ENCODE measurements at places on chromosomes 2 and 18.

GRCh38 chr2:239590995-239591915, 190.4 kb upstream of the HDAC4 start:
- no peaks in the 10 kb centered on the region for H3K36me3 ChIP-seq
- H3K27ac ChIP-seq: no peak overlapping the region
- no peak for DNase-seq
- H3K27me3 ChIP-seq: no peaks in the 10 kb centered on the region
- no peaks in the 10 kb centered on the region for H3K4me1 ChIP-seq

DNA sequence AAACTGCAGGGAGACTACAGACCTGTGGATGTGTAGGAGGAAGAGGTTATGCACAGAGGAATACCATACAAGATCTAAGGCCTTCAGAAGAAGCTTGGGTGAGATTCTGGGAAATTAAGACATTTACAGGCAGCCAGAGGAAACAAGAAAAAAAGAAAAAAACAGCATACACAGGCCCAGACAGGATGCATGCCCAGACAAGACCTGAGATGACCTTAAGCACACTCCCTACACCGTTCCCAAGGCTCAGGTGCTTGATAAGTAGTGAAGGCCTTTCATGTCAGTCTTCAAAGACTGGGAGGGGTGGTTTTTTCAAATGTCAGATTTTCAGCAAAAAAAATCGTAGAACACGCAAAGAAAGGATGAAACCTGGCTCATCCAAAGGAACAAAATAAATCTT, 83.0 kb downstream of the CCDC138 start:
- no peak for DNase-seq
- no peak overlapping the region for H3K4me3 ChIP-seq
- H3K36me3 ChIP-seq: no peaks in the 10 kb centered on the region
- no peaks in the 10 kb centered on the region for H3K27me3 ChIP-seq
- H3K27ac ChIP-seq: peak overlapping the region; percentile 53

DNA sequence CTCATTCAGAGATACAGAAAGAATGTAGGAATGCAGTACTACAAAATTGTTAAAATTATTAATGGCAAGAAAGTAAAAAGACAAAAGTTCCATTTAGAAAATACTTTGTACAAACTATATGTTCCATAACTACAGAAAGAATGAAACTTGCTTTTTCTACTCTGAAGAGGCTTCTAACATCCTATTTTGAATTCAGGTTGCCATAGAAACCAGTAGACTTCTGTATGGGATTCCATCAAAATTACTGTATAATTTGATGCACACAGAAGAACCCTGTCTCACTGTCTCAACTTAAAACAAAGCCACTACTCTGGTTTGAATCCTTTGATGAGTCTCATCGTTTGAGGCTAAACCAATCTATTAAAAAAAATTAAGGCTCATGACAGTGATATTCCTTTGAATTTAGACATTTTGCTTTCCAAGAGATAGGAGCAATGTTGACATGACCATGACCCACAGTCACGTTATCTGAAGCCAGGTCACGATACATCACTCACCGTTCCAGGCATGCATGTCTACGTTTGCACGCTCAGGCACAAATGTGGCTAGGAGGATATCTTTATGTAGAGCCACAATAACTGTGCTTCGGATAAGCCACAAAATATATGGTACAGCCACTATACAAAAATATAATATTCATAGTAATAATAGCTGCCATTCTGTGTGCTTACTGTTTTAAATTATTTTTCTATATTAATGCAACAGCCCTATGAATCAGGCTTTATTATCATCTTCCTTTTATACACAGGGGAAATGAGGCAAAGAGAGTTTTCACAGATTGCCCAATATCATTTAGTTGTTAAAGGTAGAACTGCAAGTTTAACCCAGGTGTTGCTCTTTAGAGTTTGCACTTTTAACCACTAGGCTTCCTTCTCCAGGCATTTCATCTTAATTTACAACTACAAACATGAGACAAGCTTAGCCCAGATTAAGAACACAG, 82.4 kb downstream of the CACNB4 start:
- H3K4me3 ChIP-seq: no peak overlapping the region
- H3K4me1 ChIP-seq: no peaks in the 10 kb centered on the region
- H3K27me3 ChIP-seq: no peaks in the 10 kb centered on the region

GRCh38 chr2:209872675-209873074, 101.0 kb downstream of the UNC80 start:
- DNase-seq: no peak
- no peak overlapping the region for H3K27ac ChIP-seq
- no peak overlapping the region for H3K4me3 ChIP-seq

GRCh38 chr18:57772387-57772799, 30.7 kb downstream of the ATP8B1 start:
- H3K27ac ChIP-seq: no peak overlapping the region
- H3K27me3 ChIP-seq: no peaks in the 10 kb centered on the region
- no peaks in the 10 kb centered on the region for H3K4me1 ChIP-seq

- H3K36me3 ChIP-seq: no peaks in the 10 kb centered on the region
- H3K27me3 ChIP-seq: no peaks in the 10 kb centered on the region
- H3K4me3 ChIP-seq: no peak overlapping the region
- no peak for DNase-seq
- H3K4me1 ChIP-seq: no peaks in the 10 kb centered on the region
Measured at GRCh38 chr18:13584825-13585224, 141.5 kb downstream of the FAM210A start.

DNA sequence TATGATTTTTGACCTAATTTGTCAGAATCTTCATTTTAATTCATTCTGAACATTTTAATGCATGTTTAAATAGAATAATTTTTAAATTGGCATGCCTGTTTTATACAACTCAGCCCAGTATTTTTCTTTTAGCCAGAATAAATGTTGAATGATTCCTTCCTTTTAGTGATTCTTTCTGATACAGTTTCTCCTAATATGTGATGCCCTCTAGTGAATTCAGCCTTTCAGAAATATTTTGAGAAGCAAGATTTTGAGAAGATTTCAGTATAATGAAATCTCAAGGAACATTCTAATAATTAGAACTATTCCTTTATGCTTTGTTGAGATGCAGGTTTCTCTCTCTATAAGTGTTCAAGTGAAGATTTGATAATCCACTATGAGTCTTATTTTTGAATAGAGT, 28.5 kb downstream of the LCLAT1 start:
- no peak overlapping the region for H3K27ac ChIP-seq
- DNase-seq: no peak
- no peak overlapping the region for H3K4me3 ChIP-seq
- H3K4me1 ChIP-seq: no peaks in the 10 kb centered on the region

DNA sequence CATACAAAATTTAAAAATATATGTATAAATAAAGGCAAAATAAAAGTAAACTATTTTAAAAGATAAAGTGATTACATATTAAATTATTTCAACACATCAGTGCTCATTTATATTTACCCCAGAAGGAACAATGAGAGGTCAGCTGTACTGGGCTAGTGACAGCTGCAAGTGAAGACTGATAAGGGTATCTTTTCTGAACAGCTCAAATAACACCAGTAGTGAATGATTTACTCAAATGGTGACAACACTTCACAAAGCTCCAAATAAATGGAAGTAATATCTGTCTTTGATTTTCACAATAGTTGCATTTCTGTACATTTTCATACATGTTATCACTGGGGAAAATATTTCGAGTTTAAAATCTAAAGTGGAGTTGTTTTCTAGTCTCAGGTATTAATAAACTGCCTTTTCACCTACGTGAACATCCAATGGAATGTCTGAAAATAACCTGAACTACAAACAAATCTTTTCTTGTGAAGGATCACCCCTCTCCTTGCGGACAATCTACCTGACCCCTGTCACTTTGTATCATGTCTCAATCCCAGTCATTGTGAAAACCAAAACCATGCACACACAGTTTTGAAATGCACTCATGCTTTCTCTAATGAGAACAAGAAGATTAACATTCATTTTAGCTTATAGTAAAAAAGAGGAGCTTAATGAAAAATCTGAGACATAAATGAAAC, 1928.8 kb upstream of the CELF4 start:
- H3K27me3 ChIP-seq: no peaks in the 10 kb centered on the region
- H3K4me1 ChIP-seq: no peaks in the 10 kb centered on the region
- DNase-seq: no peak
- H3K27ac ChIP-seq: no peak overlapping the region
- H3K36me3 ChIP-seq: no peaks in the 10 kb centered on the region

- H3K27me3 ChIP-seq: peaks cover 100% of the 10 kb centered on the region
- DNase-seq: no peak
- H3K4me1 ChIP-seq: no peaks in the 10 kb centered on the region
- no peak overlapping the region for H3K27ac ChIP-seq
- no peak overlapping the region for H3K4me3 ChIP-seq
- no peaks in the 10 kb centered on the region for H3K36me3 ChIP-seq
Measured at GRCh38 chr2:26559044-26559405, 81.1 kb upstream of the OTOF start.

DNA sequence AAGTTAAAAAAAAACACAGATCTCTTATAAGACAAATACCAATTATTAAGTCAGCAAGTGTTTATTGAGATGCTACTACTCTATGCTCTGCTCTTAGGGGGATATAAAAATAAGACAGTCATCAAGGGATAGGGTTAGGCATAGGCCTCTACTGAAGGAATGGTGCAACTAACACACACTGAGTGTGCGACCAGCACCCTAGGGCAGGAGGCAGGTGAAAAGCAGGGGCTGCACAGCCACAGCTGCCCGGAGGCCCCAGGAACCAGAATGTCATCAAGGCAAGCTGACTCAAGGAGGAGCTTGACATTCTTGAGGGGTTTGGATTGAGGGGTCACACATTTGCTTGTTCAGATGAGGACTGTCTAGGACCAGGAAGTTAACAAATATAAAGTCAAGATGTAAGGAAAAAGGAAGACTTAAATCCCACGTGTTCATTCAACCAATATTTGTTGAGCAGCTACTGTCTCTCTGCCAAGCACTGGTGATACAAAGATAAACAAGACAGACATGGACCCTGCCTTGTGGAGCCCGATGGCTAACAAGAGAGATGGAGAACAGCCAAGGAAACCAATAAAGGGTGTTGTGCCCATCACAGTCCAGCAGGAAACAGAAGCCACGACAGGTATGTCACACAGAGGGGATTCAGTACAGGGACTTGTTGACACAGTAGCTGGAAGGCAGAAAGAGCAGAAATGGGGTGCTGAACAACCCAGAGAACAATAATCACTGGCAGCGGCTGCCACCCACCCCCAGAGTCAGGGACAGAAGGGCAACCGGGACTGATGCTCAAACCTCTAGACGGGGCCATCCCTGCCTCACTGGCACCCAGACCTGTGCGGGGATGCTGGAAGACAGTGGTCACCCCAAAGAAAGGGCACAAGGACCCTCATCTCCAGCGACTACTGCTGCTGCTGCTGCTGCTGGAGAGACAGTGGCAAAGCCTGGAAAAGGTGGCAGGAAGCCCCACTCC, 45.8 kb upstream of the MAL start:
- no peaks in the 10 kb centered on the region for H3K27me3 ChIP-seq
- no peak overlapping the region for H3K4me3 ChIP-seq
- no peak for DNase-seq
- H3K27ac ChIP-seq: no peak overlapping the region
- H3K4me1 ChIP-seq: no peaks in the 10 kb centered on the region
- no peaks in the 10 kb centered on the region for H3K36me3 ChIP-seq

- H3K27ac ChIP-seq: no peak overlapping the region
- peaks cover 11% of the 10 kb centered on the region for H3K4me1 ChIP-seq
- no peak for DNase-seq
Measured at GRCh38 chr2:68560545-68560944, 82.8 kb upstream of the PROKR1 start.

- DNase-seq: no peak
- H3K4me3 ChIP-seq: no peak overlapping the region
- H3K36me3 ChIP-seq: no peaks in the 10 kb centered on the region
- no peaks in the 10 kb centered on the region for H3K4me1 ChIP-seq
- no peak overlapping the region for H3K27ac ChIP-seq
Measured at GRCh38 chr2:44926957-44927356, 14.5 kb upstream of the SIX3 start.

DNA sequence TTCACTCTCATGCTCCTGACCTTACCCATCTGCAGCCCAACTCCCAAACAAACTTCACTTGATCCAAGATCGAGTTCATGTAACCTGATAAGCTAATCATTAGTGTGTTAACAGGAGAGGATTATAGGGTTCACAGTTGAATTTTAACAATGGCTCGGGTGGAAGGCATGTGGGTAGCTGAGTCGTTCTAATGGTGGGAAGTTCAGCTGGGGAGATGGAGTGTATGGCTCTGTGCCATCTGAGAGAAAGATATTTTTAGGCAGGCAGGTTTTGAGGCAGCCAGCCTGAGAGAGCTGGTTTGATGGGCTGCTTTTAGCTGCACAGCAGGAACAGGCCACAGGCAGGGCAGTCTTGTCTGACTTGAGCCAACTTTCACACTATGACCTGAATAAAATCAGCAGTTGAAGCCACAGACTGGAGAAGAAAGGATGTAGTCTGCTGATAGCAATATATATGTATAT, 17.7 kb upstream of the NFE2L2 start:
- peaks cover 11% of the 10 kb centered on the region for H3K4me1 ChIP-seq
- no peaks in the 10 kb centered on the region for H3K36me3 ChIP-seq
- DNase-seq: no peak
- H3K4me3 ChIP-seq: no peak overlapping the region

- H3K4me1 ChIP-seq: peaks cover 19% of the 10 kb centered on the region
- H3K27me3 ChIP-seq: peaks cover 12% of the 10 kb centered on the region
- no peak overlapping the region for H3K4me3 ChIP-seq
- DNase-seq: no peak
- no peak overlapping the region for H3K27ac ChIP-seq
Measured at GRCh38 chr2:725468-725867, 48.3 kb upstream of the TMEM18 start.

- no peaks in the 10 kb centered on the region for H3K4me1 ChIP-seq
- no peak overlapping the region for H3K4me3 ChIP-seq
Measured at GRCh38 chr2:30206461-30207430, 24.6 kb upstream of the LBH start.

Data from MM.1S (cell line).